ENCODE measurements at places on chromosomes 16 and 17.

- no peak for DNase-seq
These were observed 18.6 kb upstream of the CLTC start for GRCh38 chr17:59601130-59601529.

DNA sequence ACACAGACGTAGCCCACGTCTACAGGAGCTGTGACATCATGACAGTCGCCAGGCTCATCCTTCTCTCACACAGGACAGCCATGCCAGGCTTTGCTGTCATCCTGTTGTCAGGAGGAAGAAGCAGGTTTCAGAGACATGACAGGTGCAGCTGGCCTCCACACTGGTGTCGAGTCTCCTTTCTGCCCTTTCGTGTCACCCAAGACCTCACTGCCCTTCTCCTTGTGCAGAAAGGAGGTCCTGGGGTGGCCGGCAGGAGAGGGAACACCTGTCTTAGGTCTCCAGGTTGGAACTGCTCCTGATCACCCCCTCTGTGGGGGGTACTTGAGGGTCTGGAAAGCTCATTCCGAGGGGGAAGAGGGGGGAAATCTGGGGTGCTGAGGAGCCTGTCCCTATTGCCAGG is 41.6 kb upstream of the IRF8 start:
- no peak for DNase-seq

GRCh38 chr17:44038604-44039011 is 23.8 kb upstream of the TMEM101 start:
- peak; percentile 85 for DNase-seq

GRCh38 chr16:84198401-84198800 is 7.4 kb downstream of the ADAD2 start:
- peak; percentile 59 for DNase-seq

- no peak for DNase-seq
These were observed 4.1 kb downstream of the KRT10 start for GRCh38 chr17:40818343-40818732.

DNA sequence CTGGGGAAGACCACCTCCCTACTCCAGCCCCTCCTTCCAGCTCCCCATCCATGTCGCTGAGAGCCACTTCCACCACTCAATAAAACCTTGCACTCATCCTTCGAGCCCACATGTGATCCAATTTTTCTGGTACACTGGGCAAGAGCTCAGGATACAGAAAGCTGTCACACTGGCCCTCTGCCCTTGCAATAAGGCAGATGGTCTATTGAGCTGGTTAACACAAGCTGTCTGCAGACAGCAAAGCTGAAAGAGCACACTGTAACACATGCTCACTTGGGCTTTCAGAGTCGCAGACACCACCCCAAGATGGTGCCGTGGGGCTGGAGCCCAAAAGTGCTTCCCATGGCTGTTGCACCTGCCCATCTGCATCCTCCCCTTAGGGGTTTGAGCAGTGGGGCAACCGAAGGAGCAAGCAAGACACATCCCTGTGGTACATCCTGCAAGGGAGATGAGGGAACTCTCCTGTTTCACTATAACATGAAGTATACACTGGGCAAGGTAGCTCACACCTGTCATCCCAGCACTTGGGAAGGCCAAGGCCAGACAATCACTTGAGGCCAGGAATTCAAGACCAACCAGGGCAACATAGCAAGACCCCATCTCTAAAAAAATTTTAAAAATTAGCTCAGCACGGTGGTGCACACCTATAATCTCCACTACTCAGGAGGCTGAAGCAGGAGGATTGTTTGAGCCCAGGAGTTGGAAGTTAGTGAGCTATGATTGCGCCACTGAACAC is 52.8 kb upstream of the C17orf78 start:
- DNase-seq = no peak

- DNase-seq = peak; percentile 21
These were observed 220.6 kb upstream of the ZFHX3 start for GRCh38 chr16:73268366-73268993.

GRCh38 chr16:6265968-6266367 is 1066.7 kb upstream of the RBFOX1 start:
- no peak for DNase-seq

DNA sequence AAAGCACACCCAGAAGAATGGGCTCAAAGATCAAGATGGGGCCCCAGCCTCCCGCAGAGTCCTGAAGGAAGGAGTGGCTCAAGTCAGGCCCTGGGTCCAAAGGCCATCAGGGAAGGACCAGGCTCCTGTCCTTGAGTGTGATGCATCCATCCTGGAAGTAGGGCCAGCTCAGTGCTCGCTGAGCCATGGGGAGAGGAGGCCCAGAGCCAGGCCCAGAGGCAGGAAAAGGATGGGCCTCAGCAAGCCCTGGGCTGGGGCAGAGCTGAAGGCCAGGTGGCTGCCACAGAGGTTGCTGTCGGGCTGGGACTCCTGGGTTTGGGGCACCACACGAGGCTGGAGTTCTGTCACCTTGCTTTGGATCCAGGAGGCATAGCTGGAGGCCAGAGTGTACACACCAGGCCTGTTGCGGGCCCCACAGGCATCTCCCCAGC is 3.7 kb downstream of the PRSS8 start:
- DNase-seq = no peak
